Stomach (tissue), 19 donors: ENCODE measurements at places on chromosomes 2 and 18.

DNA sequence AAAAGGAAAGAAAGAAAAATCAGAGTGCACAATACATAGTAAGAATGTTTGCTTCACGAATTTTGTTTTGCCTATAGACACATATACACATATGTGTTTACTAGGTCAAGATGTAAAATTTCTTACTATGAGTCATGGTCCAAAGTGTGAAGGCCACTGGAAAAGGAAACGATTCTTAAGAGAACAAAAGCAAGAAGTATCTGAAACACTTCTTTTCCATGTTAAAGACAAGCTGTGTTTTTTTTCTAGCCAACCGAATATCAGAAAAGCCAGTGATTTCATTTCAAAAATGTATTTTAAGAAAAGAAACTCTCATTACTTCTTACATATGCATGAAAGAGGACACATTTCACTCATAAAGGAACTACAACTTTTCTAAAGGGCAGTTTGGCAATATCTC lies 24.9 kb downstream of the PECR start:
- no peak for DNase-seq

GRCh38 chr2:15729709-15730544 lies 138.3 kb downstream of the DDX1 start:
- no peak for DNase-seq

- DNase-seq: no peak
Measured at GRCh38 chr18:35451032-35451431, 46.7 kb downstream of the INO80C start.

DNA sequence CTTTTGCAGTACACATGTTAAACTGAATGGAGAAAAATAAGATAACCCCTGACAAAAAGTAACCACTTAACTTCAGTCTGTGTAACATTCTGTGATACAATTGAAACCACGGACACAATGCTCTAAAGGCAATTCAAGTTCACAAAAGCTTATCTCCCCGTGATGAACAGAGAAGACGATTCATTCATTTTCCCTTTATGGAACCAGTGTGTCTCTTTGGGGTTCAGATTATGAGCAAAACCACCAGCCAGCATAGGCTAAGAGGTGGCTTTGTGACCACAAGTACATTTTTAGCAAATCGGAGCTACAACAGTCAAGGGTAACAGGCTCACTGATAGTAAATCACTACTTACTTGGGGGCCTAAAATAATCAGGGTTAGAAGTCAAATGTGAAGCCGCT lies 120.6 kb upstream of the SMAD7 start:
- DNase-seq: no peak

GRCh38 chr2:150122156-150122555 lies 365.3 kb downstream of the RND3 start:
- DNase-seq: no peak

GRCh38 chr2:236871500-236872001 lies 214.1 kb upstream of the COPS8 start:
- DNase-seq: peak; percentile 37

GRCh38 chr18:58394046-58394445 lies 234.8 kb downstream of the ALPK2 start:
- DNase-seq: no peak
